Mesenchymal stem cell (in vitro differentiated cells and primary cell): ENCODE measurements at places on chromosomes 1 and 21.

- DNase-seq: peak; percentile 86
Observed at GRCh38 chr1:150548632-150549495, at the start of gene ADAMTSL4. Gene ADAMTSL4, plus strand, starts transcription at chr1:150549408. Its CDS starts 2,881 bp downstream, at chr1:150552289.

- DNase-seq: no peak
Observed at GRCh38 chr1:225711236-225711937, 58.5 kb upstream of the ENAH start.

DNA sequence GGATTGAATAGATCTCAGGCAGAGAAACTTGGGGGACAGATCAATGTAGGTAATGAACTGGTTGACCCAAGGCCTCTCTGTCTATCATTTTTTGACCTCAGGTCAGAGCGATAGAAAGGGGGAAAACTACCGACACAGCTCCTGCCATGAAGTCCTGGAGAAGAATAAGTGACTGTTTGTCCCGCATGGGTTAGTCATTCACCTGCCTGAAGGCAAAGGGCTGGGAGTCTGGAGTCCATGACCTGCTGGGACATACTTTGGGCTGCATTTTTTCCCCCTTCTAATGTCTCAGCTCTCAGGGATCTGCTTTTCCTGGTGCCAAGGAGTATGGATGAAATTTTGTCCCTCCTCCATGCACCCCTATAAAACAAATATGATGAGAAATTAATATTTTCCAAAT lies 1.6 kb upstream of the ROR1 start:
- DNase-seq: no peak

DNA sequence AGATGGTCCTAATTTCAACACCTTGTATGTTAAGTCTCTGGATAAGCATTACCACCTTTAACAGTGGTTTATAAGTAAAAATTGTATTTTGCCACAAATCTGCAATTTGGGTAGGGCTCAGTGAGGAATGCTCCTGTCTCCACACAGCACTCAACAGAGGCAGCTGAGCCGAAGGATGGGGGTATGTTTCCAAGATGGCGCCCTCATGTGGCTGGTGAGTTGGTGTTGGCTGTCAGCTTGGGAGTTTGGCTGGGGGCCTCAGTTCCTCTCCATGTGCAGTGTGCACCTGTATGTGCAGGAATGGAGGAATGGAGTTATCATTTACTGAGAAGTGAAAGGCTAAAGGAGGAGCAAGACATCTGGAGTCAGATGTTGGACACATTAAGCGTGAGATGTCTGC lies 136.8 kb downstream of the GABPA start:
- DNase-seq: no peak

DNA sequence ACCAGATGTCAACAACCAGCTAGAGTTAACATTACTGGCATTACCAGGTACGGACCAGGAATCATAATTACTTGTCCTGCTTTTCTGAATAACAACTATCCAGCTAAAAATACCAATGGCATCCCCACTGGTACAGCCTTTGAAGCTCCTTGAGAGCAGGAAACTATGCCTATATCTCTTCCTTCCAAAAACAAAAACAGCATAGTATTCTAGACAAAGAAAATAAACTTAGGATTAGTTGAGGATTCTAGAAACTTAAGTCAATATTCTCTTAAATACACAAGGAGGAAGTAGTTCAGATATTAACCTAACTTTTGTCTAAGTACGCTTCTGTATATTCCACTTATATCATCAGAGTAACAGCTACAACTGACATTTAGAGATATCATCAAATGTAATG lies 3.0 kb downstream of the FUBP1 start:
- DNase-seq: peak; percentile 12

DNA sequence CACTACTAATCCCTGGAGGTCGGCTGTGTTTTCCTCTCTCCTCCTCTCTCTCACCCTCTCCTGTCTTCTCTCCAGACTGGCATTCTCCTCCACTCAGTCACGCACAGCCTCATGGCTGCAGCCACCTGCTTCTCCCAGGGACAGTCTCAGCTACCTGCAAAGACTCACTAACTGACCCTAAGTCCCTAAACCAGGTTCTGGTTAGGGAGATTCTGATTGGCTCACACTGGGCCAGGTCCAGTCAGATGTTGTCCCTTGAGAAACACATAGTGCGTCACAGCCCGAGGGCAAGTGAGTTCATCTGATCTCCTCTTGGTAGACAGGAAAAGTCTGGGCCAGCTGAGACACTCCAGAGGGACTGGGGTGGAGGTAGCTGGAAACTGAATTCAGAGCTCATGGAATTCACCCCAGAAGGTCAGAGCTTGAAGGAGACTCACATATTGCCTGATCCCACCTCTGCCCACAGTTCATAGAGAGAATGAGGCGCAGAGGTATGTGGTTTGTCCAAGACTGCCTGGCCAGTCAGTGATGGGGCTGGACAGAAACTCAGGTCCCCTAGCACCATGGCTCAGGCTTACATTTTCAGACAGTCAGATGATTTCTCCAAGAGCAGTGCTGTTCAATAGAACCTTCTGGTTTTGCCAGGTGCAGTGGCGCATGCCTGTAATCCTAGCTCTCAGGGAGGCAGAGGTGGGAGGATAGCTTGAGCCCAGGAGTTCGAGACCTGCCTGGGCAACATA lies 40.4 kb upstream of the RPL11 start:
- DNase-seq: peak; percentile 54

GRCh38 chr21:18819507-18819906 lies 415.9 kb upstream of the TMPRSS15 start:
- no peak for DNase-seq

- DNase-seq: no peak
Observed at GRCh38 chr21:28334407-28334806, 658.3 kb downstream of the LTN1 start.

- no peak for DNase-seq
Observed at GRCh38 chr1:51154776-51155175, 52.7 kb downstream of the C1orf185 start.

DNA sequence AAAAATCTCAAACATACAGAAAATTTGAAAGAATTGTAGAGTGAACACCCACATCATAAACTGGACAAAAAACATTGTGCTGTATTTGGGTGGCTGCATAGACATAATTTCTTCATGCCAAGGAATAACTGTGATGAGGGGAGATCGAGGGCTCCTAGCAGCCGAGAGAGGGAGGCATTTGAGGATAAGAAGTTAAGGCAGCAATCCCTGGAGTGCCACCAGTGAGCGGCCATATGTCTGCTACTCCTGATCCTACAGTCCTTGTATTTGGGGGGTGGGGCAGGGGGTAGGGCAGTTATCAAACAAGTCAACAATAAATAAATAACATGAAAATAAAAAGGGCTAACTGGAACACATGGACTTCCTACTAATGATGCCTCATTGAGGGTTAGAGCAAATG lies 54.5 kb downstream of the ATP5PO start:
- DNase-seq: no peak

DNA sequence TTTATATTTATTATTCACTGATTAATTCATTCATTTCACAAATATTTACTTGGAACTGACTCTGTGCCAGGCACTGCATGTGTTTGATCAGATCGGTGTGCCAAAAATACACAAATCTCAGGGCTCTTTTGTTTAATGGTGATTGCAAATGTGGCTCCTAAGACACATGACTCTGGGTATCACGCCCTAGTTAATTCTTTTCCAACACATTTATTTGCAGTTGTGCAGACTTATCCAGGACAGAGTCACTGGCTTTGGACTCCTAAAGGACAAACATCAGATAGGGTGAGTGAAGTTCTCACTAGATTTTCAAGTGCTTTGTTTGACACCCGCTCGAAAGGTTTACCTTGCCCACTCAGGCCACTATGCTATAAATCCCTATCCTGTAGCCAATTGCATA lies 335.5 kb downstream of the BARHL2 start:
- no peak for DNase-seq

- DNase-seq: no peak
Observed at GRCh38 chr1:183918589-183918988, 113.7 kb downstream of the RGL1 start.

GRCh38 chr1:167900907-167901306 lies 13.0 kb downstream of the ADCY10 start:
- DNase-seq: no peak

DNA sequence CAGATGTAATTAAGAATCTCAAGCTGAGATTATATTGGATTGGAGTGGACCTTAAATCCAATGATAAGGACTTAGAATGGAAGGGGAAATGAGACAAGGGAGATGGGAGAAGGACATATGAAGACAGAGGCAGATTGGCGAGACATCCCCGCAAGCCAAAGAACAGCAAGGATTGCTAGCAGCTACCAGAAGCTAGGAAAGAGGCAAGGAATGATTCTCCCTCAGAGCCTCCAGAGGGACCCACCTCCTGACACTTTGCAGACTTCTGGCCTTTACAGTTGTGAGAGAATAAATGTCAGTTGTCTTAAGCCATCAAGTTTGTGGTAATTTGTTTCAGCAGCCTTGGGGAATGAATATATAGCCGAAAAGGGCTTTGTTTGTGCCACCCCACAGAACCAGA lies 20.7 kb downstream of the METTL13 start:
- no peak for DNase-seq

DNA sequence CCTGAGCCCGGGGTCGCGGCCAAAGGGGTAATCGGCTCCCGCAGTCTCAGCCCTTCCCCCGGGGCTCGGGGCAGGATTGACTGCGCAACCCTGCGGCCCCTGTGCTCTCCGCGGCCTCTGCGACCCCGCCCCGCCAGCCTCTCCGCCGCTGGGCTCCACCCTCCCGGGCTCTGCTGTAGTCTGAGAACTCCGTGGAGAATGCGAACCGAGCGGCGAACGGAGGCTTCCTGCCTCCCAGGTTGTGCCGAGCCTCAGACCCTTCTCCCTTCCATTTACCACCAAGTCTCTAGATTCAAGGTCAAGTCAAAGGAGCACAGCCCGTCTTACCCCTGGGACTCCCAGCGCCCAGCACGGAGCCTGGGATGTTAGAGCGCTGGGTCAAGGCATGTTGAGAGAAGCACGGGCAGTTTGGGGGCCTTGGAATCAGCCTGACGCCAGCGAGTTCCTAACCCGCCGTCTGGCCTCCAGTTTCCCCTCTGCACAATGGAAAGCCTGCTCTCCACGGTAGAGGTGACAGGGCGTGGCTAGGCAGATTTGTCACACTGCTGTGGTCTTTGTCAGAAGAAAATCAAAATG lies 3.0 kb downstream of the ATP2B4 start:
- DNase-seq: peak; percentile 63

DNA sequence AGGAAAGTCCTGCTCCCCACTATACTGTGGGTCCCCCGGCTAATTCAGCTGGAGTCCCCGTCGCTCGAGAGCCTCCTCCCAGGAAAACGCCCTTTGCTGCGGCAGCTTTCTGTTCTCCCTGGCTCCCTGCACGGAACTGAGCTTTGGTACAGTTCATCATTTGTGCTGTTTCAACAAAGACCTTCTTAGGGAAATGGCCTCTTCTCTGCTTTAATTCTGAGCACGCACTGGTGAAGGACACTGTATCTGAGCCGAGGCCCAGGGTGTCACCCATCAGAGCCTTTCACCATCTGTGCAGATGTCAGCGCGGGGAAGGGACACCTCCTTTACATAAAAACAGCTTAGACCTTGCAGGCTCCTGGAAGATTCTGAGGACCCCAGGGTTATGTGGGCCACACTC lies 13.5 kb upstream of the PEX10 start:
- DNase-seq: no peak
